ENCODE measurements at places on chromosomes 5 and 9. TPM values are rescaled to one million over a fixed set of nuclear protein-coding genes. Genes with fewer than 3 reads are reported as not detected.

DNA sequence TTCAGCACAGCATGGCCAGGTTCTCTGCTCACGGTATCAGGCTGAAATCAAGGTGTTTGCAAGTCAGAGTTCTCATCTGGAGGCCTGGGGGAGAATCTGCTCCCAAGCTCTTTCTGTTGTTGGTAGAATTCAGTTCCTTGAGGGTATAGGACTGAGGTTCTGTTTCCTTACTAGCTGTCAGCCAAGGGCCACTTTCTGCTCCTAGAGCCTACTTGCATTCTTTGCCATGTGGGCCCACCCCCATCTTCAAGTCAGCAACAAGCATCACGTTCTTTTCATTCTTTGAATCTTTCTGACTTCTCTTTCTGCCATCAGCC is 7.4 kb upstream of the CDC42SE2 start:
- no peak for DNase-seq

GRCh38 chr9:106419829-106420228 is 443.1 kb upstream of the ZNF462 start:
- DNase-seq: no peak

GRCh38 chr9:94867842-94868312 is 141.4 kb downstream of the AOPEP start:
- DNase-seq: no peak

DNA sequence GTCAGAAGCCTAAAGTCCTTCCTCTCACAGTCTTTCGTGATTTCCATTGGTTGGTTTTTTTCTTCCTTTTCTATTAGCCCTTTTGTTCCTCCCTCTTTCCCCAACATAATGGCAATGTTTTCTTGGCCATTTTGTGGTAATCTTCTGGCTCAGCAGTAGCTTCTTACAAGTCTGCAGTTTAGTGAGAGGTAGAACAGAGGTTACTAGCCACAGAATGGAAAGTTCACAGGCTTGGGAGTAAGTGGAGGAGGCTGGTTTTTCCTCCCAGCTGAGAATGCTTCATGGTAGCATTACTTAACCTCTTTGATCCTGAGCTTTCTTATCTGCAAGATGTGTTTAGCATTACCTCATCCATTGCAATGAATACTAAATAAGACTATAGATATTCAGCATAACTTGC is 346.9 kb downstream of the NFIB start:
- DNase-seq: no peak

The SELENOP gene
- polyA plus RNA-seq: 581 TPM

The CRHBP gene
- polyA plus RNA-seq: 33.6 TPM
